ENCODE measurements at places on chromosomes 12 and 14.

- no peak for DNase-seq
Observed at GRCh38 chr12:59077575-59078426, 157.5 kb upstream of the LRIG3 start.

DNA sequence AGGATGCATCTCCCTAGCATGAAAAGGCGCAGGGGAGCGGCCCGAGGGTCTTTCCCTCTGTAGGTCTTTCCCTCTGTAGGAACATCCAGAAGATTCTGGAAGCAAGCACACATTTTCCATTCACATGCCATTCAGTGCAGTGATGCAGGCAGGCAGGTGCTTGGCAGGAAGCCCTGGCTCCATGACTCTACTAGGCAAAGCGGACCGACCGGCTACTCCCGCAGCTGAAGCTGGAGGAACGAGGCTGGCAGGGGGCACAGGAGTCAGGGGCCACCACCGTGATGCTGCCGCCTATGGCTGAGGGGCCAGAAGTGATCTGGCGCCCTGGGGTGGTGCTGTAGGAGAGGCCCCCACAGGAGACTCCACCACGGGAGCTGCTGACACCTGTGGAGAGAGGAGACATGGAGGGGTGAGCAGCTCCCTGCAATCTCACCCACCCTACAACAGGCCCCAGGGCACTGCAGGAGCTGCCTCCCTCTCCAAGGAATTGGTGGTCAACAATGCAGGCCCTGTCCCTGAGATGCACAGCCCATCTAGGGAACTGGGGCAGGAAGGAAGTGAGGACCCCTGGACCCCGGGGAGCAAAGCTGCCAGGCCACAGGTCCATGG, 6.5 kb downstream of the KRT85 start:
- peak; percentile 69 for DNase-seq

- no peak for DNase-seq
Observed at GRCh38 chr14:54572316-54572715, 5.4 kb downstream of the SAMD4A start.

GRCh38 chr14:93734086-93734822, 54.0 kb downstream of the PRIMA1 start:
- DNase-seq: peak; percentile 71

GRCh38 chr12:89710873-89711750, 2.5 kb upstream of the ATP2B1 start:
- peak; percentile 27 for DNase-seq
